Activated T-helper 1 cell treated with anti-CD3 and anti-CD28 coated beads, Interleukin-2, amount 50 U/mL, for 16 hours (primary cell): ENCODE measurements at places on chromosomes 5 and 9.

DNA sequence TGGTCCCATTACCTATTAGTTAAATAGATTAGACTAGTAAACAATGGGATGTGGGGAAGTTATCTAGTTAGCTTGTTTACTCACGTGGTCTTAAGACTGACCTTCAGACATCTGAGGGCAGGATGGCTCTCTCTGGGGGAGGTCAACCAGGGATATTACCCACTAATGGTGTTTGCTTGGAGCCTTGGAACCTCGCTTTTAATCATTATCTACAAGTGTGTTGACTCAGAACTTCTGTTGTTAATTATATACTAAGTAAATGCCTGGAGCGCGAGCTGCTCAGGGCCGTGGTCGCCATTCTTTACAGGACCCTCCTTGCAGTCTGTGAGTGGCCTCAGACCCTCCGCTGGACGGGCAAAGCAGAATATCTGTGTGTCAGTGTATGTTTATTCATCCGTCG is 48.5 kb upstream of the ZNF354A start:
- no peak for DNase-seq

- DNase-seq: no peak
Measured at GRCh38 chr5:148297731-148298130, 14.5 kb upstream of the SPINK7 start.

- no peak for DNase-seq
Measured at GRCh38 chr5:65012301-65012892, 243.7 kb downstream of the CWC27 start.

DNA sequence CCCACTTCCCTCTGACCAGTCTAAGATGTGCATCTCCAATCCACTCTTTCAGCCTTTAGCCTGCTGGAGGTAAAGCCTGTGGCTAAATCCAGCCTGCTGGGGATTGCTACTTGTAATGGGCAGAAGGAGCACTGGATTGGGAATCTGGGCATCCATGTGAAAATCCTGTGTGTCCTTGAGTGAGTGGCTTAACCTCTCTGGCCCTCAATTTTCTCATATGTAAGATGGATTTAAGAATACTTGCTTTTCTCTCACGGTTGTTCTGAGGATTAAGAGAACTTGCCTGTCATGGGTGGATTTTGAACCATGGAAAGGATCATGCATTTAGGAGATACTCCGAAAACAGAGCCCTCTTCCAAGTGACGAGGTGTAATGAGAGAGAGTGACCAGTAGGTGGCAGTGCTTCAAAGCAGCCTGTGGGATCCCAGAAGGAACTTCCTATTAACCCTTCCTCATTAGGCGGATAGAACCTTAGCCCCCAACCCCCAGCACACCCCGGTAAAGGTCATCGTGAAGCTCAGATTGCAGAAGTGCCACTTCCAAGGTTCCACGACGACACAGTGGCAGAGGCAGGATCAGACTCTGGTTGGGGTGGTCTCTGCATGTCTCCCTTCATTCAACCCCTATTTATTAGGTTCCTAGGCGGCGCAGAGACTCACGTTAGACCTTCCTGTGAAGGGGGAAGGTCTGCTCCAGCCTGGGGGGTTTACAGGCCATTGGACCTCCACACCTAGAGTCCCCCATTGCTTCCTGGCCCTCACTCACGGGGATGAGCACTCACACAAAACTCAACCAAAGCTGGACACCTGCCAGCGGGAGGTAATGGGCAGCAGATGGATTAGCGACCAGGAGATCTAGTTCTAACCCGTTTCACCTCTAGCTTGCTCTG is 68.7 kb upstream of the ZNF618 start:
- no peak for DNase-seq

DNA sequence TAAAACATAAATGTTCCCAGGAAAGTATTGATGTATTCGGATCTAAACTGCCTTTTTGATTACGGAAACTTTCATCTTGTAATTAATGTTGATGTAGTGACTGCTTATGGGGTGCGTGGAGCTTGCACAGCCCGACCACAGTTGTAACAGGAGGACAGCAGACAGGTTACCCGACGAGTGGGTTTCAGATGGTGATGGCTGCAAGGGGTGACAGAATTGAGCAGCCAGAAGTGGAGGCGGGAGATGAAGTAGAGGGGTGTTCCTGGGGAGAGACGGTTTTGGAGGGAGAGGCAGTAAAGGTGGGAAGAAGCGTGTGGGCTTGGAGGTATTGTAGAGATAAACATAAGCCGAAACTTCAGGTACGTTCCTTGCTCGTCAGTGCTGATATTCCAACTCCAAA is 5.8 kb downstream of the CEP72 start:
- DNase-seq: no peak

DNA sequence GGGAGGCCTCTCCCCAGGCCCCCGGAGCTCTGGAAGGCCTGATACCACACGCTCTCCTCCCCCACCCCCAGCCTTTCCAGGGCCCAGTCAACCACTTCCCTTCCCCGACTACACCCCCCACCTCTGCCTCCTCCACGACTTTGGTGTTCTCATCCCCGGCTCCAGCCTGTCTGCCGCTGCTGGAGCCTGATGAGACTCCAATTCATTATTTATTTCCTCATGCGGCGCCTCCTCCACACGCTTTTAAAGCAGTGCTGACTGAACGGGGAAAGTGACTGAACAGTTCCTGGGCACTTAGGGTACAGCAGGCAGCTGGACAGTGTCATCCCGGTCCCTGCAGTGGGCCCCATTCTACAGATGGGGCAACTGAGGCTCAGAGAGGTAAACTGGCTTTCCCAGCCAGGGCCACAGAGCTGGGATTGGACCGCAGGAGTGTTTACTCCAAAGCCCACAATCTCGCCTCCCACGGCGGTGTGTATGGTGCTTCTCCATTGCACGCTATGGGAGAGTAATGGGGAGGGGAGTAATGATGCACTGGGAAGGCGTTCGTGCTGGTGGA is 15.9 kb upstream of the RPL26L1 start:
- no peak for DNase-seq

DNA sequence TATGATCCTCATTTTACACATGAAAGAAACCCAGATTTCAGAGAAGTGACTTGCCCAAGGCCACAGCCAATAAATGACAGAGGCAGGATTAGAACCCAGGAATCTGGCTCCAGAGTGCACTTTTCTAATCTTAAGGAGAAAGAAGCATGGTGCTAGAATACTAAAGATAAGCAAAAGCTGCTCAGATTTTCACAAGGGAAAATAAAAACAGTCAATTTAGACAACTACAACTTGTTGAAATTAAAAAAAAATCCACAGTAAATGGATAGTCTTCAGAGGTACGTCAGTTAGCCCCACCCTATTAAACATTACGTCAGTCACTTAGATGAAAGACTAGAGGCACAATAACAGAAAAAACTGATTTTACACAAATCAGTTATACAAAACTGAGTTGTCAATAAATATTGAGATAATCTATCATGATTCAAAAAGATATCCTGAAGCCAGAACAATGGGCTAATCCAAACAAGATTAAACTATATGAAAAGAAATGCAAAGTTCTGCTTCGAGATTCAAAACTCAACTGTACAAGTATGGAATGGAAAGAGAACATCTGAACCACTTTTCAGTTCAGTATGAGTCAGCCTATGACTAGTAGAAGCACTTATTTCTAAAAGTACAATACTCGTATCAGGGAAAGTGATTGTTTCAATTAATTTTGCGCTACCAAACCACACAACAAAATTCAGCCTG is 9.3 kb downstream of the TMEM245 start:
- DNase-seq: no peak
